ENCODE measurements at places on chromosomes 1 and 21.

DNA sequence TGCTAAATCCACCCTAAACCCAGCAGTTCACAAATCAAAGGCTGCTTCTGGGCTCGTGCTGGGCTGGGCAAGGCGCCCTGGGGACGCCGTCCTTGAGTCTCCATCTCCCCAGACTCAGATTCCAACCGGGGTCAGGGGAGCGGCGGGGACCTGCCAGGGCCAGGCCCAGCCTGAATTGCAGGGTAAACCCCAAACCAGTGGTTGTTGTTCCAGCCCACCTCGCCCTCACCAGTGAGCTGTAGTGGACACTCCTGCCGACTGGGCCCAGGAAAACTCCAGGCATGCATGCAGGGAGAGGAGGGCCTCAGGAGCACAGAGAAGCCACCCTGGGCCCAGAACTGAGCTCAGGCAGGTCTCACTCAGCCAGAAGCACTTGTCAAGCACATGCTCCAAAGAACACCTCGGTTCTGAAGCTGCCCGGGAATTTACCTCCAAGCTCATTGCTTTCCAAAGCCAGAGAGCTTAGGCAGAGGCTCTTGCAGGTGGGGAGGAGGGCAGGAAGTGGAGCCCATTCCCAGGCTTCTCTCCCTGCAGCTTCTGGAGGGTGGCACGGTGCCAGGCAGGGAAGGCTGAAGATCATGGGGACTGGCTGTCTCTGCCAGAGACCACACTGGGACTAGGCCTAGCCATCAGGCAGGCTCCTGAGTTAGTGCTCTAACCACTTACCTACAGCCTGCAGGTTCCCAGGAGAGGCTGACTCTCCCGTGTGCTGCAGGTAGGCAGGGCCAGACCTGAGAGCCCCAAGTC, 437.0 kb downstream of the MATN1 start:
- DNase-seq, result no peak

GRCh38 chr1:246705368-246705767, 18.8 kb upstream of the SCCPDH start:
- DNase-seq, result no peak

GRCh38 chr1:96596226-96596922, 125.2 kb upstream of the PTBP2 start:
- no peak for DNase-seq

DNA sequence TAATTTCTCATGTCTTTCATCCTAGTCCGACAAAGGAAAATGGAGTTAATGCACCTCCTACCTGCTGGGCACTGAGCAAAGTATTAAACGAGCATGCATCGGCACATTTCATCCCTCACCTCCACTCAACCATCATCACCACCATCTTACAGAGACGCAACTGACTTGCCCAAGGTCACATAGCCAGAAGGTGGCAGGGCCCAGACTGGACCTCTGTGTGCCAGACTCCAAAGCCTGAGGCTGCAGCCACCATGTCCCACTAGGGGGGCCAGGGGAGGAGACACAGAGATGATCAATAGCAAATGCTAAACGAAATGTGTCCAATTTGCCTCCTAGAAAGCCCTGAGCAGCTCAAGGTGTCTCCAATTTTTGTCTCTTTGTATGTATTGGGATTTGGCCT, 163.7 kb upstream of the EDN2 start:
- DNase-seq, result no peak

DNA sequence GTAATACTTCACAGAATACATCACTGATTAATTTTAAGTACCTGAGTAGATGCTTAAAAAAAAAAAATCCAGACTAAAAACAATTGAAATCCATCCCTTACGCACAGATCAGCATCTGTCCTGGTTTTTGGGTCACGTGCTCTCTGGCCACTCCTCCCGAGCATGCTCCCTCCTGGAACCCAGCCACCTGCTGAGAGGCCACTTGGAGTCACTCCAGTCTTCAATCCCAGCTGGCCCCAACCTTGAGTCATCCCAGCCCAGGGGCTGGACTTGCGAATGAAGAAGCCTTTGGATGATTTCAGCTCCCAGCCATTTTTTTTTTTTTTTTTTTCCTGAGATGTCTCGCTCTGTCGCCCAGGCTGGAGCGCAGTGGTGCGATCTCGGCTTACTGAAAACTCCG, 8.9 kb downstream of the MAP1LC3C start:
- DNase-seq, result no peak

- DNase-seq, result no peak
Observed at GRCh38 chr1:84862810-84863251, 30.2 kb downstream of the LPAR3 start.

GRCh38 chr1:233479110-233479890, 134.6 kb upstream of the KCNK1 start:
- DNase-seq, result no peak

GRCh38 chr1:7109901-7110300, 324.6 kb downstream of the CAMTA1 start:
- no peak for DNase-seq

DNA sequence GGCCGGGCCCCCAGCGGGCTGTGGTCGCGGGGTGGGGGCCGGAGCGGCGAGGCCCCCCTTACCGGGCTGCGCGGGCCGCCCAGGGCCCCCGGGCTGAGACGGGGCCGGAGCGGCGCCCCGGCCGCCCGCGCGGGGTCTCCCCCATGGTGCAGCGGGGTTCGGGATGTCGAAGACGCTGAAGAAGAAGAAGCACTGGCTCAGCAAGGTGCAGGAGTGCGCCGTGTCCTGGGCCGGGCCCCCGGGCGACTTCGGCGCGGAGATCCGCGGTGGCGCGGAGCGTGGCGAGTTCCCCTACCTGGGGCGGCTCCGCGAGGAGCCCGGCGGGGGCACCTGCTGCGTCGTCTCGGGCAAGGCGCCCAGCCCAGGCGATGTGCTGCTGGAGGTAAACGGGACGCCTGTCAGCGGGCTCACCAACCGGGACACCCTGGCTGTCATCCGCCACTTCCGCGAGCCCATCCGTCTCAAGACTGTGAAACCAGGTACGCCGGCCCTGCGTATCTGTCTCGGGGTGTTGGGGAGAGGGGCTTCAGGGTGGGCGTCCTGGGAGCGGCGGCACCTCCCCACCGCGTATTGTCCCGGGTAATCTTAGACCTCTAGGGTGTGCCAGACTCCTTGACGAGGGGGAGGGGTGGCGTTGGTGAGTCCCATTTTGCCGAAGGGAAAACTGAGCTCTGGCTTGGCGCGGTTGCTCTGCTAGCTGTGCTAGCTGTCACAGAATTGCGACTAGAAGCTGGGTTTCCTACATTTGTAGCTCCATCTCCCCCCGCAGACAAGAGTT, 745 bp downstream of the MAGI3 start:
- no peak for DNase-seq

GRCh38 chr21:43881283-43881682, 16.3 kb downstream of the AGPAT3 start:
- DNase-seq, result no peak

GRCh38 chr1:66867501-66867900, 57.2 kb downstream of the DNAI4 start:
- DNase-seq, result no peak

GRCh38 chr1:166464333-166464732, 297.5 kb upstream of the FAM78B start:
- DNase-seq, result no peak

- no peak for DNase-seq
Observed at GRCh38 chr1:94438692-94439276, 20.6 kb downstream of the ABCD3 start.

DNA sequence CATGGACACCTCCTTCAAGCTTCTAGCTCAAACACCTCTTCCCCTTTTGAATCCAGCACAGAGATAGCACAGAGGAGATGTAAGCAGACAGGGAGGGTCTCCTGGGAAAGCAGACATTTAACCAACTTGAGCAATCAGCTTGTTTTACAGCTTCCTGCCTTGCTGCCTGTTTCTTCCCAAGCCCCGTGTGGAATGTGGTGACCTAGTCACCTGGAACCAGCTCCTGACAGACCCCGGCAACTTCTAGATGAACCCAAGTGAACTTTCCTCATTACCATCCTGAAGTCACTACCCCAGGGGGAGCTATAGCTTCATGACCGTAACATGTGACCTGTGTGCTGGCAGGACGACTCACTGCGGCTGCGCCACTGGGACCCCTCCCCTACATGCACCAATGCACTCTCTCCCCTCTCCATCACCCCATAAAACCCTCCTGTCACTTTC, 24.1 kb upstream of the TTF2 start:
- DNase-seq, result no peak

DNA sequence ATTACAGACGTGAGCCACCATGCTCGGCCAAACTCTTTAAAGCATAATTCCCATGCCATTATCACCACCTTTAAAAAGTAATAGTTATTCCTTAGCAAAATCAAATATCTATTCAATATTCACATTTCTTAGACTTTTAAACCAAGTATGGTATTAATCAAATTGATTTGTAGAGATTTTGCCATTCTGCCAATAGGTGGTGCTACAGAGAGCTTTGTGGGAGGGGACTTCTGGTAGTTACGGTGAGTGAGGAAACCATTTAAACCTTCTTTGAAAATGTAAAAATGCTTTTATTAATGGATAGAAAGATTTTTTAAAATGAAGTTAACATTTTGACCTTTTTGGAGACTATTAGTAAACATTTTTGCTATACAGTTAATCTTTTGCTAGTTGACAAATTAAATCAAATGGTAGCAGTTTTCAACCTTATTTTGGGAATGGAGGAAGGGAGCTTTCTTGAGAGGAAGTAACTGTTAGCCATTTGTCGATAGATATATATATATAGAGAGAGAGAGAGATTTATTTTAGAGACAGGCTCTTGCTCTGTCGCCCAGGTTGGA, 19.3 kb downstream of the IARS2 start:
- DNase-seq, result no peak

DNA sequence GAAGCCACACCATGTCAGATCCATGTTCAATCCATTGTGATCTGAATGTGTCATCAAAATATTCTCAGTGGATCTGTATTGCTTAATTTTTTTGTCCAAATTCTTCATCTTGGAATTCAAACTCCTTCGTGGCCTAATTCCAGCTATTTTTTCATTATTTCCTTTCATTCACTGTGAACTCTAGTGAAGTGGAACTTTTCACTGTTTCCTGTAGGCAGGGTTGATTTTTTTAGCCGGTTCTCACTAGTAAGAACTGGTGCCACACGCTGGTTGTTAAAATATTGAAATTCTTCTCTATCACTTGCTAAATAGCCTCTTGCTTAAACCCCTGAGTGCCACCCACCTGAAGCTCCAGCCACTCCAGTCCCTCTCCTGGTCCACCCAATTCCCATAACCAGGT, 7.6 kb upstream of the S100A11 start:
- no peak for DNase-seq

- DNase-seq, result no peak
Observed at GRCh38 chr1:150626150-150626549, 3.3 kb downstream of the ENSA start.

DNA sequence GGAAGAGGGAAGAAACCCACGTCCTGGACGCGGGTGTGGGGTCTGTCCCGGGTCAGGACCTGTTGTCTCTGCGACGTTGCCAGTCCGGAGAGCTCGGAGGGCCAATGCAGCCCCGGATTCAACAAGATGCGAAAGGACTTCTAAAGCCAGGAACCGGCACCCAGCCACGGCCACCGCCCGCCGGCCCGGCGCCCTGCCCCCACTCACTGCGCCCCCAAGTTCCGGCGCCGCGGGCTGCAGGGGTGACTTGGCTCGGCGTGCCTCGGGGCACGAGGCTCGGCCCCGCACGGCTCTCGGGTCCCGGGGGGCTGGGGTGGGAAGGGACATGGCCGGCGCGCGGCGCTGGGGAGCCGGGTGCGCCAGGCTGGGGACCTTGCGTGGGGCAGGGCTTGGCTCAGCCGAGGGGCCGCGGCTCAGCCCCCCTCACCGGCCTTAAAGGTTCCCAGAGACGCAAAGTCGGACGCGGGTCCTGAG, 51.8 kb upstream of the H6PD start:
- no peak for DNase-seq

DNA sequence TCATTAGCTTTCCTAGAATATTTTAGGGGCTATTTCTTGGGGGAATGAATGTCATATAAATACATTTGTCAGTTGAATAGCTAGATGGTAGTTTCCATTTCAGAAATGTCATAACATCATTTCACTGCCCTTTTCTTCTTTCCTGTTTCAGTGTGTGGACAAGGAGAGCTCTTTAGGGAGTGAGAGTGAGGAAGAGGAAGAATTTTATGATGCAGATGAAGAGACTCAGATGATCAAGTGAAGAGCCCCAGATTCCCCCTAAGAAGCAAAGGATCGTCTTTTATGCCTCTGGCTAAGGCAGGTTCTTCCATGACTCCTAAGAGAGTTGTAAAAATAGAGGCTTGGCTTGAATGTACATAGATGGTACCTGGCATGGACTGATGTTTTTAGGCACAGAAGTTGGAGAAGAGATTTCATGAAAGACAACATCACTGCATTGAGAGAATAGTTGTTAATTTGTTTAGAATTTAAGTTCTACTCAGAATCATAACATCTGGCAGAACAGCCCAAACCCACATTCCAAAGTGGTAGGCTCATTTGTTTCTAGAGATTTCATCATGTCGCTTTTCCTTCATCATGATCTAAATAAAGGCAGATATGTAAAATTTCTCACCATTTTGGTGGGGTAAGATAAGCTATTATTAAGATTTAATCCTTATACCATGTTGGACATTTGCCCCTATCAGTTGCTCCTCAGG, 44.2 kb upstream of the MAB21L3 start:
- DNase-seq, result no peak

GRCh38 chr1:235100194-235100772, 28.4 kb downstream of the TOMM20 start:
- DNase-seq, result no peak

DNA sequence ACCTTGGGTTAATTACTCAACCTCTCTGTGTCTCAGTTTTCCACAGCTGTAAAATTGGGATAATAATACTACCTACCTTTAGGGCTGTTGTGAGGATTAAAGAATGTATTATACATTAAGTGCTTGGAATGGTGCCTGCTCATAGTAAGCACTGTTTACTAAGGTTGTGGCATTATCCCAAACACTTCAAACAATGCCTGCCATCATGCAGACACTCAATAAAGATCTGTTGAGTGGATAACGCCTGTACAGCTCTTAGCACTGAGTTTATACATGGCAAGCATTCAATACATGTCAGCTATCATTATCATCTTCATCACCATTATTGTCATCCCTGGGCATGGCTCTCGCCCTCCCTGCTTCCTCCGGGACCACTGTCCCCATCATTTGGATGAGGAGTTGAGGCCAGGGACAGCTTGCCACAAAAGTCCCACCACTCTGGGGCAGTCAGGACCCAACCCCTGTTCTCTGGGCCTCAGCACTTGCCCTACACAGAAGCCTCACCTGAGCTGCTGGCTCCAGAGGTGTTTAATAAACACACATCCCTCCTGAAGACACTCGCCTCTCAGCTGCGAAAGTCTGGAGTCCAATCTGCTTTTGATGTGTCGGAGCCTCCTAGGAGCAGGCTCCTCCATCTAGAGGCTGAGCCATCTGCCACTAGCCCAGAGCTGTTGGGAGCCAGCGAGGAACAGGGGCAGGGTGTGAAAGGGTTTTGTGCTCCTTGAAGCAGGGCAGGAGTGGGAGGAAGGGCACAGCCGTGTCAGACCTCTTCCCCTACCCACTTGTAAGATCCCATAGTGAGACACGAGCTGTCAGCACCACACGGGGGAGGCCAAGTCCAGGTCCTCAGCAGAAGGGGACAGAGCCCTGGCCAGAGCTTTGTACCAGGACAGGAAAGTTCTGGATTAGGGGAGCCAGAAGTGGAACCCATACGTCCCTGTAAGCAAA, 80.9 kb upstream of the ZC3H12A start:
- peak; percentile 44 for DNase-seq
